CD4-positive, alpha-beta T cell treated with Interleukin-4 for 1 hour (primary cell): ENCODE measurements at places on chromosomes 3 and 15.

GRCh38 chr15:56341201-56341600, 24.0 kb upstream of the TEX9 start:
- no peak for DNase-seq

GRCh38 chr3:29385046-29385830, 104.4 kb downstream of the RBMS3 start:
- no peak for DNase-seq

DNA sequence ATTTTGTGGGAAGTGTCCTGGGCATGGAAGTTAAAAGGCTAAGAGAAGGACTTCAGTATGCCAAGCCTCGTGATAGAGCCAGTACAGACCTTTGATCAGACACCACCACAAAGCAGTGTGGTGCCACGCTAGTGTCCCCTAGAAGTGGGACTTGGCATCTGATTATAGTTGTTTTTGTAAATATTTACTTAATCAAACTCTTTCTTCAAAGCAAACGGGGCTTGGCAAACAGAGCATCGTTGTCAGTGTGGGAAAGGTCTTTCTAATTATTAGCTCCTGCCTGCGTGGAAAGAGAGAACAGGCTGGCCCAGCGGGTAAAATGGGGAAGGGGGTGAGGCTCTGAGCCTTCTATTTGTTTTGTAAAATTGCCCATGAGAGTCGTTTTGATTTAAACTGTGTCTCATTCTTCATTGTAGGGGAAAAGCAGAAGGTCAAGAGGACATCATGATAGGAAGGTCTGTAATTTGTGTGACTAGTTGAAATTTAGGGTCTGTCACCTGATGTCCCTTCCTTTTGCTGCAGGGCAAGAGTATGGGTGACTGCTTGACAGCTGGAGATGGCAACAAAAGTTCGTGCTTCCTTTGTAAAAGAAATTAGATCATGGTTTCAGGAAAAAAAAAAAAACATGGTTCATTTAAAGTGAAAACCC, 105.0 kb downstream of the IQCH start:
- DNase-seq: no peak

DNA sequence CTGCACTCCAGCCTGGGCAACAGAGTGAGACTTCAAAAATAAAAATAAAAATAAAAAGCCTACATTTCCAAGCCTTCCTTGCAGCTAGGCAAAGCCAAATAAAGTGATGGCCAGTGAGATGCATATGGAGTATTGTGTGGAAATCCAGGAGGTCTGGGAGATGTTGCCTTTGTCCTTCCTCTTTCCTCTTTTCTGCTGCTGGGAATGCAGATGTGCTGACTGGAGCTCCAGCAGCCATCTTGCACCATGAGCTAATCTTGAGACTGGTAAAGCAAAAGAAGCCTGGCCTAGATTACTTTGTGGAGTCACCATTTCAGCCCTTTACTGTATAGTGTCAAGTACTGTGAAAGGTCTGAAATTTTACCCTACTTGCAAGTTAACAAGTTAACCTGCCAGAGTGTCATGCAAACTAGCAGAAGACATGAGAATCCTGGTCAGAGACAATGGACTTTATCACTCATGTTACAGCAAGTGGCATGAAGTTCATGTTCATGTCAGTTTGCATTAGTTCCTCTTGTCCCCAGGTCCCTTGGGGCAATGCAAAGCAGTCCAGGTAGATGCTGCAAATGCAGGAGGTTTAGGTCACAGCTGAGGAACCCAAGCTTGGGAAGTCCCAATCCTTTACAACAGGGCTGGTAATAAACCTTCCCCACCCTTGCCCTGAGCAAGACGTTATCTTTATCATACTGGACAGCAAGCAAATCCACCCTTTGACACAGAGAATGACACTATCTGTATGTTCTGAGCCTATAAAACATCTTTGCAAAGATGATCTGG, 103.1 kb downstream of the TLE3 start:
- peak; percentile 24 for DNase-seq

GRCh38 chr15:39270221-39270855, 310.5 kb upstream of the THBS1 start:
- no peak for DNase-seq

DNA sequence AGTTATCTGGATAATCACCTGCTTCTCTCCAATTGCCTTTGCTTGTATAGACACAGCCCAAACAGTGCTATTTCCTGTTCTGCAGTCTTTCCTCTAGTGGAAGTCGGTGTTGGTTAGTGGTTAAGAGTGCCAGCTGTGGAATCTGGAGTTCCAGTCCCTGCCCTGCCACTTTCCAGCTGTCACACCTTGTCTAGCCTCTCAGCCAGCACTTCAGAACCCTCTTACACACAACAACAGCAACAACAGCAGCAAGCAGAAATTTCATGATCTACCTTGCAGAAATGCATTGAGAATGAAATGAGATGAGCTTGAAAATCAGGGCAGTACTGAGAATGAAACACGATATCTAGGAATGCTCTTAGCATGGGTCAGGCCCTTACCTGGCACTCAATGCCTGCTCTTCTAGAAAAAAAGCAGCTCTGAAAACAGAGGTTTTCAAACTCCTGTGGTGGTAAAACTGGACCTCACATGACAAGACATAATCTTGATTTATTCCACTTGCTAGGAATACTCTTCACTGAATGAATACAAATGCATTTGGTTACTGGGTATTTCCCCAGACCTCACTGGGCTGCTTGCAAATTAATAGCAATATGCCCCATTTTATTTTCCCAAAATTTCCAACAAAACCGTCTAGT, 3.3 kb upstream of the WNT5A start:
- no peak for DNase-seq
